Breast epithelium (tissue), 4 donors: ENCODE measurements at places on chromosomes 16 and 17. TPM values are rescaled to one million over a fixed set of nuclear protein-coding genes. Genes with fewer than 3 reads are reported as not detected.
A peak's percentile ranks its signal among the peaks of the same experiment; 100 is the strongest.

DNA sequence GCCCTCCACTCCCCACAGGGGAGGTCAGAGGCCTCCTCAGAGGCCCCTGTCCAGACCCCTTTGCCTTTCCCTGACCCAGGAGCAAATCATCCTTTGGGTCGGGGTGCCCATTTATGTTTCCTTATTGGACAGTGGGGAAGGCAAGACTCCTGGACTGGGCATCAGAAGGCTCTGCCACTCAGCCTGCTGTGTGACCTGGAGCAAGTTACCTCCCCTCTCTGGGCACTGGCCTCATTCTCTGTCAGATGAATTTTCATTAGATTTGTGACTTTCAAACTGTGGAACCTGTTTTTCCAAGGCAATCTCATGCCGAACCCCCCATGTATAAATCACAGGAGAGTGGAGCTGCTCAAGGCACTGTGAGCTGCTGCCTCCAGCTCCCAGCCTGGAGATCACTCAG lies 47.0 kb upstream of the TOB1 start:
- H3K4me1 ChIP-seq = peaks cover 44% of the 10 kb centered on the region
- H3K27me3 ChIP-seq = no peaks in the 10 kb centered on the region
- DNase-seq = no peak
- H3K36me3 ChIP-seq = no peaks in the 10 kb centered on the region
- H3K4me3 ChIP-seq = no peak overlapping the region

DNA sequence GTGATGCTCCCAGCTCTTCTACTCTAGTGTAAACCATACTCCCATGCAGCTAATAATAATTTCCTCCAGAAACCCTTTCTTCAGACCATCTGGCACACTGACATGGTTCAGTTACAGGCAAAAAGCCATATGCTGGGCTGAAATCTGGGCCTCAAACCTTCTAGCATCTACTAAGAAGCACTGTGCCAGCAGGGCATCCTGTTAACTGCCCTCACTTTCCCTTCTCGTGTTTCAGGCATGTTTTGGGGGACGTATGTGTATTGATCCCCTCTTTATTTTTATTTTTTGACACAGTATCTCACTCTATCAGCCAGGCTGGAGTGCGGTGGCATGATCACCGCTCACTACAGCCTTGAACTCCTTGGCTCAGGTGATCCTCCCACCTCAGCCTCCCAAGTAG lies 33.3 kb downstream of the STAT5A start:
- DNase-seq = no peak
- H3K27me3 ChIP-seq = no peaks in the 10 kb centered on the region
- no peak overlapping the region for H3K27ac ChIP-seq
- no peak overlapping the region for H3K4me3 ChIP-seq

DNA sequence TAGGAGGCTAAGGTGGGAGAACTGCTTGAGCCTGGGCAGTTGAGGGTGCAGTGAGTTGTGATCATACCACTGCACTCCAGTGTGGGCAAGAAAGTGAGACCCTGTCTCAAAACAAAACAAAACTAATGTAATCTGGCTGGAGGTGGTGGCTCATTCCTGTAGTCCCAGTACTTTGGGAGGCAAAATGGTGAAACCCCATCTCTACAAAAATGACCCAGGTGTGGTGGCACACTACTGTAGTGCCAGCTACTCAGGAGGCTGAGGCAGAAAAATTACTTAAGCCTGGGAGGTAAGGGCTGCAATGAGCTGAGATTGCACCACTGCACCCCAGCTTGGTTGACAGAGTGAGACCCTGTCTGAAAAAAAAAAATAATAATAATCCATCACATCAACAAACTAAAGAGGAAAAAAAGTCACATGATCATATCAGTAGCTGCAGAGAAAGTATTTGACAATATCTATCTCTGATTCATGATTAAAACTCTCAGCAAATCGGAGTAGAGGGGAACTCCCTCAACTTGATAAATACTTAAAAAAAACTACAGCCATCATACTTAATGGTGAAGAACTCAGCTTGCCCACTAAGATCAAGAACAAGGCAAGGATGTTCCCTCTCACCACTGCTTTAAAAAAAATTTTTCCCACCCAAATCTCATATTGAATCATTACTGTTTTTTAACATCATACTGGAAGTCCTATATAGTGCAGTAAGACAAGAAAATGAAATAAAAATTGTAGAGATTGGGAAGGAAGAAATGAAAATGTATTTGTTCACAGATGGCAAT lies 31.0 kb downstream of the DHRS7B start:
- no peak overlapping the region for H3K27ac ChIP-seq
- H3K4me1 ChIP-seq = no peaks in the 10 kb centered on the region
- no peak overlapping the region for H3K4me3 ChIP-seq
- DNase-seq = no peak
- no peaks in the 10 kb centered on the region for H3K36me3 ChIP-seq

GRCh38 chr16:87956365-87957231 lies 5.4 kb downstream of the BANP start:
- DNase-seq = no peak
- no peaks in the 10 kb centered on the region for H3K36me3 ChIP-seq
- H3K27me3 ChIP-seq = no peaks in the 10 kb centered on the region
- H3K27ac ChIP-seq = peak overlapping the region; percentile 95
- no peak overlapping the region for H3K4me3 ChIP-seq
- H3K4me1 ChIP-seq = peaks cover 35% of the 10 kb centered on the region

- H3K27me3 ChIP-seq = no peaks in the 10 kb centered on the region
- no peaks in the 10 kb centered on the region for H3K36me3 ChIP-seq
- no peak for DNase-seq
- no peaks in the 10 kb centered on the region for H3K4me1 ChIP-seq
These were observed 10.3 kb downstream of the NUPR1 start for GRCh38 chr16:28528463-28528867.

DNA sequence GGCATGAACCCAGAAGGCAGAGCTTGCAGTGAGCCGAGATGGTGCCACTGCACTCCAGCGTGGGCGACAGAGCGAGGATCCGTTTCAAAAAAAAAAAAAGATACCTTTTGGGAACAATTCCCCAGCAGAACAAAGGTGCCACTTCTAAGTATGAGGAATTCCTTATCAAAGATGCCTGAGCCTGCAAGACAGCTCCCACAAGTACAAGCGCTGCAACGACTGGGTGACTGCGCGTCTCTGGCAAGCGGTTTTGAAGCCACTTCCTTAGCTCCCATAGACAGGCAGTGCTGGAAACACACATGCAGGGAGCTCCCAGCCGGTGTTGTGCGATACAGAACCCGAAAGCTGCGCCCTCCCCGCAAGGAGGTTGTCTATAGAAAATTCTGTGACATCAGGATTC lies 60.5 kb downstream of the ADCY9 start:
- no peak overlapping the region for H3K4me3 ChIP-seq
- H3K4me1 ChIP-seq = peaks cover 3% of the 10 kb centered on the region
- H3K27me3 ChIP-seq = no peaks in the 10 kb centered on the region
- H3K36me3 ChIP-seq = no peaks in the 10 kb centered on the region
- H3K27ac ChIP-seq = no peak overlapping the region
- DNase-seq = no peak

- no peak for DNase-seq
- peaks cover 6% of the 10 kb centered on the region for H3K4me1 ChIP-seq
- H3K27me3 ChIP-seq = no peaks in the 10 kb centered on the region
- H3K36me3 ChIP-seq = no peaks in the 10 kb centered on the region
These were observed 23.0 kb downstream of the ARHGAP27 start for GRCh38 chr17:45409659-45410076.

DNA sequence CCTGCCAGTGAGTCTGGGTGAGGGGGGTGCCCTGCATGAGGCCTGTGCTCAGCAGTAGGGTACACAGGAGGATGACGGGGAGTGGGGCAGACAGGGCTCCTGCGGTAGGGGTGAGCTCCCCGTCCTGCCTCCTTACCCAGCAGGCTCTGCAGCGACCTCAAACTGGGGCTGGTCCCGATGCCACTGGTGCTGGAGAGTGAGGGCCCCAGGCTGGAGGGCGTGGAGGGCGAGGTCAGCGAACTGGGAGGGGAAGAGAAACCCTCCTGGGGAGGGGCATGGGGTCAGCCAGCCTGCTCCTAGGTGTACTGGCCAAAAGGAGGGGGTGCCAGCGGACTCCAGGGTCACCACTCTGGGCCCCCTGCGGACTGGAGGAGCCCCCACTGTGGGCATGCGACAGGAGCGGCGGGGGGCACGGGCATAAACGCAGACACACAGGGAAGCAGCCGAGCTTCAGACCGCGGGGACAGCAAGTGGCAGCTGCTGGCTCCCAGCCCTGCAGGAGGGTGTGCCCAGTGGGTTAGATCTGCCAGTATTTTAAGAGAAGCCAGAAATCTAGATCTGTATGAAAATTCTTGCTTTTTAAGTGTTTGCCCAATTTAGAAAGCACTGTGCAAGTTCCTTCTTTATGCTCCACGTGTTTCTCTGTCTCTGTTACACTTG lies 9.0 kb upstream of the VASN start:
- H3K27me3 ChIP-seq = no peaks in the 10 kb centered on the region
- no peaks in the 10 kb centered on the region for H3K36me3 ChIP-seq
- DNase-seq = no peak
- H3K4me1 ChIP-seq = no peaks in the 10 kb centered on the region
- no peak overlapping the region for H3K4me3 ChIP-seq
- no peak overlapping the region for H3K27ac ChIP-seq

DNA sequence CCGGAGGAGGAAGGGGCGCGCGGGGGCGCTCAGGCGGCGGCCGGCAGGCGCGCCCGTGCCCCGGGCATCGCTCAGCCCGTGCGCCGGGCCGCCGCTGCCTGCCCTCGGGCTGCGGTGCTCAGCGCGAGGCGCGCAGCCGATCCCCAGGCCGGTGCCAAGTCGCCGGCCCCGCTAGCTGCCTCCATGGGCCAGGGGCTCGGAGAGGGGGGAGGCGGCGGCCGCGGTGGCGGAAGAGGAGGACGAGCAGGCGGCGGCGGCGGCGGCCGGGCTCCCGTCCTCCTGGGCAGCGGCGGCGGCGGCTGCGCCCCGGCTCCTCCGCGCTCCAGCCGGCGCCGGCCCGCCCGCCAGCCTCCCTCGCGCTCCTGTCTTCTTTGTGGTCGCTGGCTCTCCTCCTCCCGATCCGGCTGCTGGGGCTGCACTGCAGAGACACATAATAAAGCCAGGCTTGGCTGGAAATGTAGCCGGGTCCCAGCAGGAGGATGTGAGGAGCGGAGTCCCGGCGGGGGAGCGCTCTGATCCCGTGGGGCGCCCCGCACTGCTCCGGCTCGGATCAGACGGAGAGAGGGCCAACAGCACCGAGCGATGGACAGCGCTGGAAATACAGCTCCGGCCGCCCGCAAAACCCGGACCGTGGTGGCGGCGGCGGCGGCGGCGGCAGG lies 889 bp upstream of the ZNF423 start:
- DNase-seq = peak; percentile 57
- peaks cover 3% of the 10 kb centered on the region for H3K4me1 ChIP-seq
- H3K36me3 ChIP-seq = no peaks in the 10 kb centered on the region
- H3K27ac ChIP-seq = peak overlapping the region; percentile 45
- peak overlapping the region; percentile 80 for H3K4me3 ChIP-seq
- H3K27me3 ChIP-seq = no peaks in the 10 kb centered on the region

DNA sequence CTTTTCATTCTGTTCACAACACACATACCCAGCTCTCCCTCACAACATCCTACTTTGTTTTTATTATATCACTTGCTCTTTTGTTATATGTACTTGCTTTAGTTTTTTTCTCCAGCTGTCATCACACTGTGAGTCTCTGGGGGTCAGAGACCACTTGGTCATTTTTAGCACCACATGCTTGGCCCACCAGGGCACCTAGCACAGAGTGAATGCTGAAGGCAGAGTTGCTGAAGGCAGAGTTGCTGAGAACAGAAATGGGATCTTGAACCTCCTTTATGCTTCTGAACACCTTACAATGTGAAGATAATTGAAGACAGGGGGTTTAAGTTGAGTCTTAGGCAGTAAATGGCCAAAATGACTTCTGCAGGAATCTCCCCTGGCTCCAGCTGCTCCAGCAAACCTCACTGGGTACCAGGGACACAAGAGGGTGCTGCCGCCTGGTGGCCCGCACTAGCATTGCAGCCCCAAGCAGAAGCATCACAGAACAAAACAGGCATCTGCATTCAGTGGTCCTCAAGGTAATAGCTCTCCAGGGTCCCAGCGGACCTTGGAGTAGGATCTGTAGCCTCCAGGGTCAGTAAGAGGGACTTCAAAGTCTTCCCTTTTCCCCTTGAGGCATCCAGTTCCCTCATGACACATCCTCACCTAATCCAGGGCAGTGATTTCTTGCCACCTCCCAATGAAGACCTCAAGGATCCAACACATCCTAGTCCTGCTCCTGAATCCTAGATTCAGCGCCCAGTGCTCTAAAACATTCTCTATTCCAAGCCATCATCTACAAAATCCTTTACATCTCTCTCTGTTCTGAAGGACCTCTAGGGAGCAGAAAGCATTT lies 1972.6 kb downstream of the TP53TG3F start:
- H3K4me3 ChIP-seq = no peak overlapping the region
- H3K36me3 ChIP-seq = no peaks in the 10 kb centered on the region
- H3K27ac ChIP-seq = no peak overlapping the region
- no peaks in the 10 kb centered on the region for H3K27me3 ChIP-seq

DNA sequence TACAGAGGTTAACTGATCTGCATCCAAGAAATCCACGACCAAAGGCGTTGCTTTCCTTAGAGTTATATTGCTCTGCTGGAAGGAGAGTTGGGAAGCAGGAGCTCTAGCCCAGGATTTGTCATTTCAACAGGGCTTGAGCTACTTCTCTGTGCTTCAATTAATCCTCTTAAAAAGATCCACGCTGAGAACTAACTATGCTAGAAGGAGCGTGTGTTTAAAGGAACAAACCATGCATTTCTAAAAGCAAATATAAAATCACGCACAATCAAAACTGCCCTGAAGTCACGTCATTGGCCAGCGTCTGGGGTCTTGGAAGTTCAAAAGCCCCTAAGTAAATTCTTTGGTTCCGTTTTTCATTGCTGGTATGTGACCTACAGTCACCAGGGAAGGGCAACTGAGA lies 1.1 kb downstream of the ARL6IP1 start:
- H3K36me3 ChIP-seq = no peaks in the 10 kb centered on the region
- no peaks in the 10 kb centered on the region for H3K27me3 ChIP-seq
- H3K4me1 ChIP-seq = no peaks in the 10 kb centered on the region
- peak overlapping the region; percentile 90 for H3K27ac ChIP-seq
- DNase-seq = no peak
- H3K4me3 ChIP-seq = peak overlapping the region; percentile 97

DNA sequence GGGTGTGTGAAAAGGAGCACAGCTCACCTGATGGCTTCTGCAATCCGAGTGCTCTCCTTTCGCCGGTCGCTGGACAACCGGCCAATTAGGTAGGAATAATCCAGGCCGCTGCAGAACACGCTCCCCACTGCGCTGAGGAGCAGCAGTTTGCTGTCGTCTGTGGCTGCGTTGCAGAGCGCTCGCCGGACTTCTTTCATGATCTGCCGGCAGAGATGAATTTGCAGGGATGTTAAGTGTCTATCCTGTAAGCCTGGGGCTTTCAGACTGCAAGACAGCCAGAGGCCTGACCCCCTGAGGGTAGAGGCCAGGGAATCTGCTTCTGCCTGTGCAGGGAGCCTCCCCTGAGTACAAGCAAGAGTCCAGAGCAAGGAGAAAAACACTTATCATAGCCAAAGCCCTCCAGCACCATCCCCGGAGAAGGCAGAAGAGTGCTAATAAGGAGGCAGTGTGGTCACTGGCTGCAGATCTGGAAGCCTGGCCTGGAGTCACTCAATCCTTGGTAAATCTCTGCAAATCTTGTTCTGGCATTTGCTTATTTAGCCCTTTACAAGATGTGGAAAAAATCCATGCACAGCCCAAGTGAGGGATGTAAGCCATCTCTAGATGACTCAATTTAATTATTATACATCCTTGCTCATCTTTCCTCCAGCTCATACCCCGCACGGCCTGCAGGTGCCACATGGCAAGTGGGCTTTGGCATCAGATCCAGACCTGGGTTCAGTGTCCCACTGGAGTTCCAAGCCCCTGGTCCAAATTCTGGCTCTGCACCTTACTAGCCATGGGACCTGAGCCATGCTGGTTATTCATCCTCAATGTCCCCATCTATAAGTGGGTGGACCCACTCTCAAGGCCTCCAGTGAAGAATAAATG lies 80.2 kb downstream of the DYNLRB2 start:
- no peak overlapping the region for H3K27ac ChIP-seq
- H3K36me3 ChIP-seq = no peaks in the 10 kb centered on the region
- no peaks in the 10 kb centered on the region for H3K27me3 ChIP-seq
- no peaks in the 10 kb centered on the region for H3K4me1 ChIP-seq

CA5A gene
- total RNA-seq = not detected

KRTAP4-3 gene
- total RNA-seq = not detected
